Renal cortex interstitium (tissue), 15 donors: ENCODE measurements at places on chromosomes 1 and 21.
A peak's percentile ranks its signal among the peaks of the same experiment; 100 is the strongest.

DNA sequence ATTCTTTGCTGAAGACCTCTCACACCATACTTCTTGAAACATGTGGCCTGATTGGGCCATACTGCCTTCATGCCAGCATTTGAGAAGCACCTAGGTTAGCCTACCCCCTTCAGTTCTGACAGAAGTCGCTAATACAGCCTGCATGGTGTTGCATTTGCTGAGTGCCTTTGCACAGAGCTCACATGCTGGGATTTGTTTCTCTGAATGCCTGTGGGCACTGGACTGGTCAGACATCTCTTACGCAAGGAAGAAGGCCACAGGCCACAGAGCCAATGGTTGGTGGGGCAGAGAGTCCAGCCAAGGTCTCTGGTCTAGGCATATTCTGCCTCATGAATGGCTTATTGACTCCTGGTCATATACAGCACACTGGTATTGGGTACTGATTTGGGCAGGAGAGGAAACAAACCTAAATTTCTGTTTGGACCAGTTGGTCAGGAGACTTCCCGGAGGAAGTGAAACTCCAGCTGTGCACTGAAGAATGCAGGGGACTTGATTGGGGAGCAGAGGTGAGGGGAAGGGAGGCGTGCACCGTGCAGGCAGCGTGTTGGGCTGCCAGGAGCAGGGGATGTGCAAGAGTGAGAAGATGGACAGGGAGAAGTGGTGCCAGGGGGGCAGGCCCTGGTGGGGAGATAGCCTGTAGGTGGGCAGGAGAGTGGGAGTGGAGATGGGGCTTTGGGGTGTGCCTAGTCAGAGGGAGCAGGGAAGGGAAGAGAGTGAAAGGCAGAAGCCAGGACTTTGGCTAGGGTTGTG, 18.1 kb downstream of the URB2 start:
- DNase-seq, result no peak

DNA sequence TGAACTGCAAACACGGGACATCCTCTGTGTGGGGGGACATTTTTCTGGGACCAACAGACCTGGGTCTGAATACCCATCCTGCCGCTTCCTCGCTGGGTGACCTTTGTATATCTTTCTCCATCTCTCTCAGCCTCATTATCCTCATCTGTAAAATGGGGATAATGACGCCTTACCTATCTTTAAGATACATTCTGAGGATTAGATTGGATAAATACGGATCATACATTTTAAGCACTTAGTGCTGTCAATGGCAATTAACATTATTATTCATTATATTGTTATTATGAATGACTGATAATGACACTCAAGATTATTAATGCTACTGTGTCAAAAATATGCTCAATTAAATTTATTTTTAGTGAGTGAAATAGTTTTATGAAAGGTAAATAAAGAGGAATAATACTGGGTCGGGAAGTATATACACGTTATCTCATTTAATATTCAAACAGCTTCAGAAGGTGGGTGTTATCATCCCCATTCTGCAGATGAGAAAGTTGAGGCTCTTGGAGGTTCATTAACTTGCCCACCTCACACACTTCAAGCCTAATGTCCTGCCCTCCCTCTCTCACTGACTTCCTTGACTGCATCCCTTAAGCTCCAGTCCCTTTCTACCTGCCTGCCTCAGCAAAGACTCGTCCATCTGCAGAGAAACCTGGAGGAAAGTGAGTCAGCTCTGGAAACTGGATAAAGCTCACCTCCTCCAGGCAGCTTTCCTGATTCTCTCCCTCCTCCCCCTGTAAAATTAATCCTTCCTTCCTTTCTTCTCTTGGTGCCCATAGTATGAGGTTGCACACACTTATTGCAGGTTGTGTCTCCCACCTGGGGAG, 120.7 kb upstream of the JUN start:
- DNase-seq, result no peak

DNA sequence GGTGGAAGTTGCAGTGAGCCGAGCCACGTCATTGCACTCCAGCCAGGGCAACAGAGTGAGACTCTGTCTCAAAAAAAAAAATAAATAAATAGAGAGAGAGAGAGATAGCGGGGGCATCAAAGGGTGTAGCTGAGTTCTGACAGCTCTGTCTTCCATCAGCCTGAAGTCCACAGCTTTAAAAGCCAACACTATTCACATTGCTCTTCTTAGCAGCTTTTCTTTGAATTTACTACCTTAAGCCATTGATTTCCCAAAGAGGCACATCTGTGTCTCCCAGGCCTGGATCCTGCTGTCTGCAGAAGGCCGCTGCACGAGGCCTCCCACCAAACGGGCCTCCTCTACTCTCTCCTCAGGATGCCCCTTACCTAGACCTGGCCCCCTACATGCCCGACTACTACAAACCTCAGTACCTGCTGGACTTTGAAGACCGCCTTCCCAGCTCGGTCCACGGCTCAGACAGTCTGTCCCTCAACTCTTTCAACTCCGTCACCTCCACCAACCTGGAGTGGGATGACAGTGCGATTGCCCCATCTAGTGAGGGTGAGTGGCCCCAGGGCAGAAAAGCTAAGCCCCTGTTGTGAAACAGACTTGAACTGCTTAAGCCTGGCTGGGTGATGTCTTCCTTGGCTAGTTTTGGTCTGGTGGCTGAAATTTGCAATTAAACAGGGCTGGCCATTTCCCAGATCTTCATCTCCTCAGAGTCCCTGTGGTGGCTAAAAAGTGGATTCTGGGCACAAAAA, 16.5 kb upstream of the SLC25A34 start:
- no peak for DNase-seq

DNA sequence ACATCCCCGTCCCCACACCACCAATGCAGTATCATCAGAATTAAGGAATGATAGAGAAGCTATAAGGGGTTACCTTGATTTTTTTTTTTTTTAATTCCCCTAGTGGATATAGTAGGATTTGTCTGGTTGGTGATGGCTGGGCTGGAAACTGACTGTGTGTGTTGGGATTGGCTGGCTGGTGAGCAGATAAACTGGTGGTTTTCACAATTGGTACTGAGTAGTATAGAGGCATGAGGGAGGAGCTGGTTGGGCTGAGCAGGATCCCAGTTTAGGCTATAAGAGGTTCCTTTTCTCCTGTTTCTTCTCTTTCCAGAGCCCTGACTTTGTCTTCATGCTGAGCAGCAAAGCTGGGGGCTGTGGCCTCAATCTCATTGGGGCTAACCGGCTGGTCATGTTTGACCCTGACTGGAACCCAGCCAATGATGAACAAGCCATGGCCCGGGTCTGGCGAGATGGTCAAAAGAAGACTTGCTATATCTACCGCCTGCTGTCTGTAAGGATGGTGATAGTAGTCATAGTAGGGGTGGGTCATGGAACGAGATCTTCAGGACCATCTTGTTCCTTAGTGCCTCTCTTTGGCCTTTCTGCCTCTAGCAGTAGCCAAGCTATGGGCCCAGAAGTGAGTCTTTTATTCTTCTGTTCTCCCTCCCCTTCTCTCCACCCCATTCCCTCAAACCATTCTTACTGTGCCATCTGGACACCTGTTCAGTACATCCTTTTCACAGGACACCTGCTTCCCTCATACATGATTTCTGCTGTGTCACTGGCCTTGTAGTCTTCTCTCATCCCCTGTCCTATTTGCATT, 26.9 kb downstream of the RAD54L start:
- DNase-seq, result no peak

DNA sequence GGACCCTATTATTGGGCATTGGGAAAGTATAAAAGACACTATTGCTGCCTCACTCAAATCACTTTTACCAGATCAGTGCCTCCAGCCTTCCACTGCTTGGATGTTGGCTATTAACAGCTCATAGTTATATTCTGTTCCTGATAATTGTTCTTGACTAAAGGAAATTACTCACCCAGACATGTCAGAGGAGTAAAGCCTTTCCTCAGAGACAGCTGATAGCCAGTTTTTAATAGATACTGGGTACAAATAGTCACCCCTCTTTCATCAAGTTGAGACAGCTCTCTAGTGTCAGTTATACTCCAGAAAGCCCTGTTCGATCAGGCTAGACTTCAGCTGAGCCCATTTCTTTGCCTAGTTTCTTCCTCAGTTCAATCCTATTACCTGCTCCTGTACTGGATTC, 876.1 kb upstream of the B3GALT2 start:
- no peak for DNase-seq

GRCh38 chr1:85465099-85465785, at the start of gene DDAH1:
Gene DDAH1 (minus strand): TSS chr1:85465159. CDS start chr1:85465045, 114 bp downstream.
- peak; percentile 59 for DNase-seq

- DNase-seq, result no peak
Observed at GRCh38 chr1:45995298-45995697, 137.1 kb downstream of the PIK3R3 start.

- DNase-seq, result no peak
Observed at GRCh38 chr1:154913273-154913672, 23.2 kb downstream of the PMVK start.

GRCh38 chr1:20282533-20282932, 8.1 kb upstream of the VWA5B1 start:
- no peak for DNase-seq

DNA sequence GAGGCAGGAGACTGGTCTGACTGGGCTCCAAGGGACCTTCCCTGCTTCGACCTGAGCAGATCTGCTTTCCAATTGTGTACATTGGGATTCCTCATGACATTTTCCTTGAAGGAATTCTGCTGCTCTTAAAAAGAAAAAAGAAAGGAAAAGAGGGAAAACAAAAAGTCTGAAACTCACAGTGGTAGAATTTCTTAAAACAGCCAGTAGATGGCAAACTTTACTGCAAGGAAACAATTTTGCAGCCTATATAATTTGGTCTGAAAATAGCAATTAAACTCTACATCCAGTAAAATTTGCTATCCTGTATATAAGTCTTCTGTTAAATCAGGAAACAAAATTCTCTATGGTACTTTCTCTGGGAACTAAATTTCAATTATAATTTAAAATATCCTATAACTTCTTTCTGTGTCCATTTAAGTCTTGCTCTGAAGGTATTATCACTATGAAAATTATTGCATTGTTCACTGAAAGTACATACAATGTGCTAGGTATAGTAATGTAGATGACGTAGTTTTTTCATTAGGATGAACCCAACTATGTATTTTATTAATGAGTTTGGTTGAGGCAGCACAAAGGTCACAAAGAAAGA, 59.8 kb downstream of the CRB1 start:
- DNase-seq, result no peak

- no peak for DNase-seq
Observed at GRCh38 chr1:167510244-167510643, 8.1 kb downstream of the CD247 start.

DNA sequence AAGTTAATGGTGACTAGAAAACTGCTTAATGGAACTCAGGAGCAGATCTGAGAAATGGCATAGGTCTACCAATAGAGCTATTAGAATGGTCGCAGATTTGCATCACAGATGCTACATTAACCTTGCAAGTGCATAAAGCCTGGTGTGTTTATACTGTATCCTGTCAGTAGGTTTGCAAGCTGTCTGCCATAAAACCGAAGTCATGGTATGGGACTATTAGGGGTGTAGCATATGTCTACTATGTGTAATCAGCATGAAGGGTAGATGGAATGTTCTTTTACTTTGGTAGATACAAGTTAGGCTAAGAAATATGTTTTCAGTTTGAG, 574.2 kb upstream of the ADGRL2 start:
- DNase-seq, result no peak

DNA sequence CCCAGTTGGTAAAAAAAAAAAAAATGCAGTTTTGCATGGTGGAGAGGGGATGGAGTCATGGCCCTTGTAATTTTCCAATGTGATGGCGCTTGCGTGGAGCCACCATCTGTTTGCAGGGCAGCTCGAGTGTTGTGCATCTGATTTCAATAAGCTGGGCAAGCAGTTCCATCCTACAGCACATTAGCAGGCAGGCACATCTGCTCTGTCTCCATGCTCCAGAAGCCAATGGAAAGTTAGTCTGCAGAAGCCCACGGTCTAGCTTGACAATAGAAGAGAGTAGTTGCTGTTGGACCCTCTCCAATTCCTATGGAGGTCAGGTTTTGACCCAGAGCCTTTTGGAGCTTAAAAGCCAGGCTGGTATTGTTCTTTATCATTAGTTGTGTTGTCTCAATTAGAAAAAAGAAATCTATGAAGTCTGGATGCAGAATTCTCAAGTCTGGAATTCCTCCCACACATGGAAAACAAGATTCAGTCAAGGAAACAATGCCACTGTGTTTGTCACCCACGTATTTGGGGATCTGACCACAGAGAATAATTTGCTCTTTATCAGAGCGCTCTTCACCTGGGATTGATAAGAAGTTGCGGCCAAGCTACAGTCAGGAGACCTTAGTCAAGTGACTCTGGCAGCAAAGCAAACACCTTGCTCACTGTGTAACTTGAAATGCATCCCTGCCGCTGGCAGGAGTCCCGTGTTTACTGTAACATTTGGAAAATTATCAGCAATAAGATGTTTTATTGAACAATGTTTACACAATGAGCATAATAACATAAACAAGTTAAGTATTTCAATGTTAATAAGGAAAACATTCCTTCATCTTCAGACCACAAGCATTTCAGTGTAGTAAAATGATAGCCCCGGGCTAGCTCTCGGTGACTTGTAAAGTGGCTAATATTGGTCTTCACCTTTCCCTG, 20.7 kb downstream of the NGF start:
- no peak for DNase-seq

GRCh38 chr1:170340308-170340707, 191.7 kb upstream of the GORAB start:
- DNase-seq, result no peak

GRCh38 chr1:19083081-19083480, 126.6 kb upstream of the IFFO2 start:
- no peak for DNase-seq

GRCh38 chr21:14677013-14677412, 130.9 kb upstream of the SAMSN1 start:
- no peak for DNase-seq

DNA sequence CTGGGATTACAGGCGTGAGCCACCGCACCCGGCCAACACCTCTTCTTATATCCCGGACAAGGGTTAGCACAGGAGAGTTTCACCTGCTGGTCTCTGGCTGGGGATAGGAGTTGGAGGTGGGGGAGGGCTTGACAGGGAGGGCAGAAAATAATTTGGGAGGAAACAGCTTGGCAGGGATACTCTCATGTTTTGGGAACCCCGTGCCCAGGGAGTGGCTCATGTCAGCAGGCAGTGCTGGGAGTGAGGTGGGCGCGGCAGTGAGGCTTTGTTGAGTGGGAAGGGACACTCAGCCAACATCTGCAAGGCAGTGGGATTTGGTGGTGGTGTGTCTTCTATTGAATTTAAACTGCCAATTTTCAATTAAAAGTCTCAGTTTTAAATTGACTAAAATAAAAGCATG, 1.1 kb upstream of the THEM5 start:
- no peak for DNase-seq

DNA sequence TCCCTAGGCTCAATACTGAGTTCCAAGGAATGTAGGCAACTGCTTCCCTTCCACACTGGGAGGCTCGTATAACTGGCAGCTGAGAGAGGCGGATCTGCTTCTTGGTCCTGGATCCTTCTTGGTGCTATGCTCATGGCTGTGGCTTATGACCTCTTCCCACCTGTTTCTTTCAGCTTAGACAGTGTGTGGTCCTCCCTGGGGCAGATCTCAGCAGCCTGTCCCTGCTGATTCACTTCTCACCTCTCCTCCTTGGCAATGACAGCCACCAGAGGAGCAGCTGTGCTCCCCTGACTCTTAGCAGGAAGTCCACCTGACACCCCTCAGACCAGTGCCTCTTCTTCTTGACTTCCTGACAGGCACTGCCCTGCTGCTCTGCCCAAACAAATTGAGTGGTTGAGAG, 75.1 kb upstream of the PTGFRN start:
- DNase-seq, result no peak

GRCh38 chr1:228818928-228819630, 83.8 kb downstream of the RHOU start:
- no peak for DNase-seq

GRCh38 chr21:28654406-28654805, 338.3 kb downstream of the LTN1 start:
- no peak for DNase-seq
